Left ventricle myocardium superior (tissue), 1 donor: ENCODE measurements at places on chromosomes 16 and 17. TPM values are rescaled to one million over a fixed set of nuclear protein-coding genes. Genes with fewer than 3 reads are reported as not detected.

Gene MYL4
- 133 TPM for total RNA-seq

Gene GRIN2A
- 3.6 TPM for total RNA-seq

Gene PIK3R5
- total RNA-seq, result 2.5 TPM

Gene TTLL6
- not detected for total RNA-seq

Gene PRR15L
- total RNA-seq, result not detected

Gene NDUFAF8
- 53.7 TPM for total RNA-seq

Gene PPP1R27
- total RNA-seq, result 0.67 TPM

Gene GP1BA
- not detected for total RNA-seq

Gene EPN3
- total RNA-seq, result 33.4 TPM

Gene ARHGAP44
- 9.9 TPM for total RNA-seq

Gene ELP5
- total RNA-seq, result 85.3 TPM

Gene TEKT3
- total RNA-seq, result 0.40 TPM

Gene FLII
- total RNA-seq, result 292 TPM
